C1 segment of cervical spinal cord (tissue), 14 donors: ENCODE measurements at places on chromosomes 13 and 19.

DNA sequence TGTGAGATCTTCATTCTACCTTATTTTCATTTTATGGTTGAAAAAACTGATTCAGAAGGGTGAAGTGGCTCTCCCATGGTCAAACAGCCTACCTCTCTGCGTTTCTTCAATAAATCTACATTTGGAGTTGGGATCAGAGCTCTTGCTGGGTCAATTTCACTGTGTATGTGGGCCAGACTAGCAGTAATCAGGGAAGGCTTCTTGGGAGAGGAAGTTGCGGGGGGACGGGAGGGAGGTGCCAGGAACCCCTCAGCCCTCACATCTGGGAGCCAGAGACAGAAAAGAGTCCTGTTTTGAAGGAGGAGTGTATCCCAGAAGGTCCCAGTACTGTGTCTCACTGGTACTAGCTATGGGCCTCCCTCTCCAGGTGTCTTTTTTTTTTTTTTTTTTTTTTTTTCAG lies 934 bp downstream of the KXD1 start:
- no peak for DNase-seq

DNA sequence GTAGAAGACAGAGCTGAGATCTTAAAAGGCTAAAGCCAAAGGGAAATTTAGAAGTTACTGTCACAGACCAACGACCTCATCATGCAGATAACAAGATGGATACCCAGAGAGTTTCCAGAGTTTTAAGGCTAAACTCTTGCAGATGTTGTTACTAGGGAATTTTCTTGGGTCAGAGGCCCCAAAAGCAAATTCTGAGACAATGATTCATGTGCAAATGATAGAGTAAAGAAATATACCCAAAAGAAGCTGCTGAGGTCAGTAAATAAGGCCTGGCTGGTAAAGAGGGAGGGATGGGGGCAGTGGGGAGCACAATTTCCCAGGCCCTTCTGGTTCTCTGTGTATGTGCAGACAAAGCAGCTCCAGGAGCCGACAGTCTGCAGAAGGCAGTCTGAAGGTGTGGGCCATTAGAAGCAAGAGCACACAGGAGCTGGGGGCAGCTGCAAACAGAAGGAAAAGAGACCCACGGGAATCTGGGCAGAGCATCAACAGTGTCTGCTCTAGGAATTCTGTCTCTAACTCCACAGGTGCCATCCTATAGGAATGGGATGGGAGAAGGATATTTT lies 330.8 kb downstream of the TBC1D4 start:
- DNase-seq, result no peak

GRCh38 chr13:110306960-110307766 lies at the start of the genes COL4A1 and COL4A2:
Gene COL4A1 (minus strand): TSS chr13:110307157. CDS start chr13:110307027, 130 bp downstream.
Gene COL4A2 (plus strand): TSS chr13:110307284. CDS start chr13:110307904, 620 bp downstream.
- DNase-seq, result no peak

DNA sequence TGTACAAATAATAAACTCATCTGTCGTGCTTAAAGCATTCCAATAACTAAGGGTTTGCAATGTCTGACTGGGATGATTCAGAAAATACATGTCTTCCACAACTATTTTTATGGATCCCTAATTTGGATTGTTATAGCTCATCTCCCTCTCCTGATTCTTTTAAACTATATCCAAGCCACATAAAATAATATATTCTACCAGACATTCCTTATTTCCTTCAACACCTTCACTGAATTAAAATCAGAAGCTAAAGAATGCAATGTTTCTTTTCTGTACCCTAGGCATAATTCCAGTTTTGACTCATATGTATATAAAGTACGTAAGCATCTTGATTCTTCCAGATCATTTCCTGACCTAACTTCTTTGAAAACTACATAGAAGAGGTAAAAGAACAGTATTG lies 420.4 kb downstream of the EFNB2 start:
- DNase-seq, result no peak

GRCh38 chr19:44345959-44346358 lies 10.5 kb downstream of the ZNF112 start:
- peak; percentile 16 for DNase-seq

GRCh38 chr13:78319101-78319627 lies 284.2 kb downstream of the POU4F1 start:
- no peak for DNase-seq

DNA sequence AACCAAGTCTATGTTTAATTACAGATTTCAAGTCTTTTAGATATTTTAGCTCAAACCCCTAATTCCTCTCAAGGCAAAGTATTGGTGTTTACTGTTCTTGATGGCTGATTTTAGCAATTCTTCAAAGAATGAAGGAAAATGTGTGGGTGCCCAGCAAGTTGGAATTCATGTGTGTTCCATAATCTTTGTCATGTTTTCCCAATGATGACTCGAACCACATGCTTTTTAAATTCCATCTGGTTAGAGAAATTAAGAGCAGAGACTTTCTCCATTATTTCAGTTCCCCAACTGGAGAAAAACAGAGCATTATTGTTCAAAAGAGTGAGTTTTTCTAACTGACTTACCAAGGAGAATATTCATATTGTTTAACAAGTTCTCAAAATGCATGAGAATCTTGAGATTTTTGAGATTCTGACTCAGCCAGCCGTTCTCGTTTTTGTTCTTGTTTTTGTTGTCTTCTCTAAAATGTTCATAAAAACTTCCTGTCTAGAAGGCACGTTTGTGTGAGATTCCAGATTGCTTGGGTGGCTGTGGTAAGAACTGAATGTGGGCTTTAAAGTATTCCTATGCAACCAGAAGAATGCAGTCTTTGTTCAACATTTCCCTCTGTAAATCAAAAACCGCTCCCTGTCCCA lies 404.7 kb downstream of the IRS2 start:
- no peak for DNase-seq

DNA sequence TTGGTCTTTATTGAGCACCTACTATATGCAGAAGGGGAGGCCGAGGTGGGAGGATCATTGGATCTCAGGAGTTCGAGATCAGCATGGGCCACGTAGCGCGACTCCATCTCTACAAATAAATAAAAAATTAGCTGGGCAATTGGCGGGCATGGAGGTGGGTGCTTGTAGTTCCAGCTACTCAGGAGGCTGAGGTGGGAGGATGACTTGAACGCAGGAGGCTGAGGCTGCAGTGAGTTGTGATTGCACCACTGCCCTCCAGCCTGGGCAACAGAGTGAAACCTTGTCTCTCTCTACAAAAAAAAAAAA lies 3.8 kb downstream of the CFD start:
- DNase-seq, result no peak

- DNase-seq, result no peak
These were observed 323.0 kb downstream of the EFNB2 start for GRCh38 chr13:106212386-106213010.

- no peak for DNase-seq
These were observed 4.0 kb downstream of the LSM7 start for GRCh38 chr19:2324220-2324948.

DNA sequence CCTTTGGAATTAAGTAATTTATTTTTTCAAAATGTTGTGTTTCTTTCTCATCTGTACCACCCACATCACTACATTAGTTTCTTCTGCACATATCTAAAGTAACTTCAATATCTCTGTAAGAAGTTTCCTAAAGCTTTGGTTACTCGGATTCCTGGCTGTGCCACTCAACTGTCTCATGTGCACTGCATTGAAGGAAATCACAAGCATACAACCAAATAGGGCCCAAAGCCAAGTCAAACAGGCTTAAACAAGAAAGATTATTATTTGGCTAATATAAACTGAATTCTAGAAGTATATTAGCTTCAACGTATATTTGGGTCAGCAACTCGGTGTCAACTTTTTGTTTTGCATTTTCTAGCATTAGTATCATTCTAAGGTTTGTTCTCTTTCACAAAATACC lies 1647.6 kb upstream of the SPRY2 start:
- no peak for DNase-seq

GRCh38 chr13:73596382-73596781 lies 537.6 kb downstream of the KLF5 start:
- DNase-seq, result no peak

DNA sequence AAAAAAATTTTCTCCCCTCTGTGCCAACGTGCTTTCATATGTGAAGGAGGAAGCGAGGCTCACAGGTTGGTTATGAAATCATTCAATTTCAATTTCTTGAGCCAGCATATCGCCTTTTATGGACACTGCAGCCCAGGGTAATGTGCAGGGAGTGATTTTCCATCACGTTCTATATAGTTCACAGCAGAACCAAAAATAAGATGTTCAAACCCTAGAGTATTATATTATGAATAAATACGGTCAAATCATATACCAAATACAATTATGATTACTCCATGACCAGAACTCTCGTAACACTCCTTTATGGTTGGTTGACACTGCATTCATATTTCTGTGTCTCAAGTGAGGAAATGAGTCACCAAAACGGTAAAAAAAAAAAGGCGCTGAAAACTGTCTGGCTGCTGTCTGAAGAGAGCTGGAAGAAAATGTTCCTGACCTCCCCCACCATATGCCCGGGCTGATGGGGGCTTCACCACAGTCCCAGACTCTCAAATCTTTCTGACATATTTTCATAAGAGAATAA lies 75.8 kb upstream of the UBAC2 start:
- DNase-seq, result no peak
